ENCODE measurements at places on chromosomes 3 and 15.

- DNase-seq = no peak
Observed at GRCh38 chr3:194247350-194247740, 103.8 kb downstream of the CPN2 start.

- no peak for DNase-seq
Observed at GRCh38 chr3:152322756-152323155, 54.0 kb downstream of the MBNL1 start.

DNA sequence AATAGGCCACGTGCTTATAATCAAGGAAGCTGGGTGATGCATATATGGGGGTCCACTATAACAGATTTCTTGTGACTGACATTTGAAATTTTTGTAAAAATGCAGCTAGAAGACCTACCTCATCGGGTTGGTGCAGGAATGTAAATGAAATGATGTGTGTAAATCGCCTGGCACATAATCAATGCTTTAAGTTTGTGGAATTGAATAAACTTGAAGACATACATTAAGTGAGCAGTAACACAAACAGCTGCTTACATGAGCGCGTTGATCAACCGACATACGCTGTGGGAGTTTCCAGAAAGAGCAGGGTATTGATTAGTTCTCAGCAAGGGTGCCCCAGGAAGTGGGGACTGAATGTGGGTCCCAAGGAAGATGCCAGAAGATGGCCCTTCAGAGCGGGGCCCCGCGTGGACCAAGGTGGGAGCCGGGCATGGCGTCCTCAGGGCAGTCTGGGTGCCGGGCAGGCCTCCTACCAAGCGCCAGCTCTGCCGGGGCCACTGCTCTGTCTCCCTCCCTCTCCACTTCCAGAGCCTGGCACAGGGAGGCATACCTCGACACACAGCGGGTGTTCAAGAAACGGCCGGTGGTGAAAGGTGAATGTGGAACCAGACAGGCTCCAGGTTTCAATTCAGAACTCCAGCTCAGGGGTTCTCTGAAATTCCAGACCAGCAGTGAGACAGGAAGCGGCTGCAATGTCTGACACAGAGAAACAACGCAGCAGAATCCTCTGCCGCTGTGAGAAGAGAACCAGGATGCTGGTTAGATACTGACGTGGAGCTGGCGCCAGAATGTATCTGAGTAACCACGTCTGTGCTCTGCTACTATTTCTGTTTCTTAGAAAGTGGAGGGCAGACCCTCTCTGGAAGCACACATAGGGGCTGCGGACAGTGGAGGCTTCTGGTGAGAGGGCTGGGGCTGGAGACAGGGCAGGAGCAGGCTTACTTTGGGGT, 12.6 kb downstream of the BFSP2 start:
- no peak for DNase-seq

DNA sequence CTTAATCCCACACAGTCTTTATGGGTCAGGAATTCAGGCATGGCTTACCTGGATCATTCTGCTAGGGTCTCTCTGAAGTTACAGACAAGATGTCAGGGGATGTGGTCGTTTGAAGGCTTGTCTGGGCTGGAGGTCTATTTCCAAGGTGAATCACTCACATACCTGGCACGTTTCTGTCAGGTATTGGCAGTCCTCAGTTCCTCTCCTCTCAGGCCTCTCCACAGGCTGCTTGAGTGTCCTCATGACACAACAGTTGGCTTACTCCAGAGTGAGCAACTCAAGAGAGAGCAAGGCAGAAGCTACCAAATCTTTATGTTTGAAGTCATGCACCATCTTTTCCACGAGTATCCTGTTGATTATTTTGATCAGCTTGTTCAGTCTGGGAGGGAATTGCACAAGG, 43.9 kb upstream of the PARP14 start:
- DNase-seq = no peak

- DNase-seq = no peak
Observed at GRCh38 chr3:98326945-98327344, 26.7 kb upstream of the OR5K4 start.
